ENCODE measurements at places on chromosomes 12 and 14.

DNA sequence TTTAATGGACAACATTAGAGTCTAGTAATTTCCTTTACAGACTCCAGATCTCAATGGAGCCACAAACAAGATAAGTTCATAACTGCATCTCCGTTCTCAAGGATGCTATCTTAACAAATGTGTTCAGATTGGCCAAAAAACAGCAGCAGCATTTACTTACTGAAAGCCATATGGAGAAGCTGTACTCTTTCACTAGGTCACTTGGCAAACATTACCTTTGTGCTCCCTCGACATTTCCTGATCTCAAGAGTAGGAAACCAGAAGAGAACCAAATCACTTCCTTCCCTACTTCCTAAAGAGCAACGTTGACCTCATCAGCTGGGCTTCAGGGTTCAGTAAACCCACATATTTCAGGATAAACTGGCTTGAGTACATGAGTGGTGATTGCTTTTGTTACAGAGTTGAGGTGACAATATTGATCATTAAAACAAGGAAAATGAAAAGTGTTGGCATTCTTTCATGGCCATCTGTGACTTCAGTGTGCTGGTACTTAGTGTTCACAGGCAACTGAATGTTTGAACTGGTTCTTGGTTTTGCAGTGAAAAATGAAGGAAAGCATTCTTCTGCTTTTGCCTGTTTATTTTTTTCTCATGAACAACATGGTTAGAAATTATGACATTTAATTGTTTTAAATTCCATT, 449.6 kb downstream of the TMEM117 start:
- DNase-seq: no peak

DNA sequence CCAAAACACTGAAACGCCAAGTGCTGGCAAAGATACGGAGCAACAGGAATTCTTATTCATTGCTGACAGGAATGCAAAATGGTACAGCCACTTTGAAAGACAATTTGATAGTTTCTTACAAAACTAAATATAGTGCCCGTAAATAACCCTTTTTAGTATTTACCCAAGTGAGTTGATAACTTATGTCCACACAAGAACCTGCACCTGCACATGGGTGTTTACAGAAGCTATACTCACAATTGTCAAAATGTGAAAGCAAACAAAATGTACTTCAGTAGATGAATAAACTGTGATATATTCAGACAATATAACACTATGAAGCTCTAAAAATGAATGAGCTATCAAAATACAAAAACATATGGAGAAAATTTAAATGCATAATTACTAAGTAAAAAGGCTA, 86.6 kb downstream of the ATXN7L3B start:
- no peak for DNase-seq

DNA sequence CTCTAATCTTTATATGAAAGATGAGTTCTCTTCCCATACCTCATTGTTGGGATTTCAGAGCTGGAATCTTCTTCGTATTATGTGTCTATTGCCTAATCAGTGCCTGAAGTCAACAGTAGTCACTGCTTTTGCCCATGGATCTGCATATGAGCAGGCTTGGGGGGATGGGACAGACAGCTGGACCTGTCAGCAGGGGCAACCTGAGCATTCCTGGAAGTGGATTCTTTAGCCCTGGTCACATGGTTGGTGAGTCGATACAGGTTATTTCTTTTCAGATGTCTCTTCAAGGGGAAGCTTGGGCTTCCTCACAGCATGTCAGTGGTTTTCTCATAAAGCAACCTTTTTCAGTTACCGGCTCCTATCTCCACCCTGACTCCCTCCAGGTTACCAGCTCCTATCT, 97.3 kb upstream of the RBM19 start:
- no peak for DNase-seq

DNA sequence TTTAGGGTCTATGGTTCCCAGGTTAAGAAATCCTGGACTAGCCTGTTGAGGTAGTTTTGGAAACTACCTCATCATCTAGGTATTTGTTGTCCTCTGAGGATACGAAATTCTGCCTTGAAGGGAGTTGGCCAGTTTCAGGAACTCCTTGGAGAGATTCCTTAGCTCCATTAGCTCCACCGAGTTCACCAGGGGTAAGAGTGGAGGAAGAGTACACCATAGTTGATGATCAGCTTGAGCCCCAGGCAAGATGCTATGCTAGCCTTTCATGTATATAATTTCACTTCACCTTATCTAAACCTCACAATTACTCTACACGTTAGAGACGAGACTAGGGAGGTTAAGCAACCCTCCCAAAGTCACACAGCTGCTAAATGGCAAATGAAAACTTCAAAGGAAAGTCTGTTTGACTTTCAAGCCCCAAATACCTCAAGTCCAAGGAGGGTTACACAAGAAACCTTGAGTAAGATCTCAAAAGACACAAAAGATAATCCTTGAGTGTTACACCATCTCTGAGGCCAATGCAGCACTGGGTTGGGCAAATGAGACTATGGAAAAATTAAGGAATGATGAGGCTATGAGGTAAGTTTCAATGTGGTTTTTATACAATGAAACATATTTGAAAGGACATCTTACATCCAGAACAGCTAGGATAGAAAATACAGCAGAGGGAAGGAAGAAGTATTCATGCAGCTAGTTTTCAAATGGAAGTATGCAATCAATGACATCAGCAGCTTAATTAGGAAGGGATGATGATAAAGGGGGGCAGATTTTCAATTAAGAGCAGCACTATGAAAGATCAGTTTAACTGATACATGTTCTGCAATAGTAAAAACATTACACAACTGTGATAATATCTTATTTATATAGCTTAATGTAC, 97.2 kb upstream of the KRAS start:
- no peak for DNase-seq

GRCh38 chr12:24719293-24719721, 229.6 kb downstream of the BCAT1 start:
- DNase-seq: no peak

- no peak for DNase-seq
These were observed 19.9 kb upstream of the BDKRB2 start for GRCh38 chr14:96184737-96185136.

GRCh38 chr14:100677554-100678468, 48.9 kb upstream of the DLK1 start:
- no peak for DNase-seq

DNA sequence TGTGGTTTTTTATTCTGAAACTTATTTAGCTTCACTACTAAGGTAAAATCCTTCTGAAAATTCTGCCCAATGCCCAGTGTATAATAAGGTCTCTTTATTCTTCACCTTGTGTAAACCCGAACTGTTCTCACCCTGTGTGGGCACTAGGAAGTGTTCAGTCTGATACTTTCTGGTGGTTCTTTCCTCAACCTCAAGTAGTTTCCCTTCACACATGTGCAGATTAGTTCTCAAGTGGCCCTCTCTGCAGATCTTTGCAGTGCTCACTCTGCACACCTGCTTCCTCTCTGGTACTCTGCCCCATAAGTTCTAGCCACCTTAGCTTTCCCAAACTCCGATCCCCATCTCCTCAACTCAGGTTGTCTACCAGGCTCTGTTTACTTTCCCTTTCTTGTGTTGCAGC, 61.6 kb downstream of the RAD51B start:
- DNase-seq: no peak

DNA sequence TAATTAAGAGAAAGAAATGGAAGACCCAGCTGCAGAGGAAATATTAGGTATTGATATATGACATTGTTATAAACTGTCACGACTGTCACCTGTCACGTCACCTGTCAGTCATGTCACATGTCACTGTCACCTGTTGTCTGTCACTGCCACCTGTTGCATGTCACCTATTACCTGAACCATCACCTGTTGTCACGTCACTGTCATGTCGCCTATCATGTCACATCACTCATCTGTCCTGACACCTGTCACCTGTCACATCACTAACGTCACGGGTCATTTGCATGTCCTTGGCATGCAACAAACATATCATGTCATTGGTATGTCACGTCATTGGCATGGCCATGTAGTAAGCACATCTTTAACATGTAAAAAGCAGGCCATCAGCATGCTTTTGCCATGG, 26.6 kb upstream of the TESC start:
- no peak for DNase-seq

DNA sequence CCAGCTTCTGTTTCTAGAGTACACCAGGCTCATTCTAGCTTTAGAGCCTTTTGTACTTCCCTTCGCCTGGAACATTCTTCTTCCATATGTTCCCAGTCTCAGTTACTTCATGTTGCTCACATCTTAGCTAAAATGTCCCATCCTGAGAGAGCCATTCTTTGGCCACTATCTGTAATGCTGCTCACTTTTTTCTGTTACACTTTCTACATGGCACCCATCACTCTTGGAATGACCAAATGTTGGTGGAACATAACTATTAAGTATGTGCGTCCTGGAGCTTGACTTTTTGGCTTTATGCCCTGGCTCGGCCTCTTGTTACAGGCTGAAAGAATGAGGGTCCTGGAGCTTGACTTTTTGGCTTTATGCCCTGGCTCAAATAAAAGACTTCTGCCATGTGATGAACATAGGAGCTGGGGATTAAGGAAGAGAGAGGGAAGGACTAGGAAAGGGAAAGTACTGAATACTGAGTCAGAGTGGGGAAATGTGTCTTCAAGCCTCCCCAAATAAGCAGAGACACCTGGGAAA, 442.9 kb upstream of the ATP2B1 start:
- no peak for DNase-seq

DNA sequence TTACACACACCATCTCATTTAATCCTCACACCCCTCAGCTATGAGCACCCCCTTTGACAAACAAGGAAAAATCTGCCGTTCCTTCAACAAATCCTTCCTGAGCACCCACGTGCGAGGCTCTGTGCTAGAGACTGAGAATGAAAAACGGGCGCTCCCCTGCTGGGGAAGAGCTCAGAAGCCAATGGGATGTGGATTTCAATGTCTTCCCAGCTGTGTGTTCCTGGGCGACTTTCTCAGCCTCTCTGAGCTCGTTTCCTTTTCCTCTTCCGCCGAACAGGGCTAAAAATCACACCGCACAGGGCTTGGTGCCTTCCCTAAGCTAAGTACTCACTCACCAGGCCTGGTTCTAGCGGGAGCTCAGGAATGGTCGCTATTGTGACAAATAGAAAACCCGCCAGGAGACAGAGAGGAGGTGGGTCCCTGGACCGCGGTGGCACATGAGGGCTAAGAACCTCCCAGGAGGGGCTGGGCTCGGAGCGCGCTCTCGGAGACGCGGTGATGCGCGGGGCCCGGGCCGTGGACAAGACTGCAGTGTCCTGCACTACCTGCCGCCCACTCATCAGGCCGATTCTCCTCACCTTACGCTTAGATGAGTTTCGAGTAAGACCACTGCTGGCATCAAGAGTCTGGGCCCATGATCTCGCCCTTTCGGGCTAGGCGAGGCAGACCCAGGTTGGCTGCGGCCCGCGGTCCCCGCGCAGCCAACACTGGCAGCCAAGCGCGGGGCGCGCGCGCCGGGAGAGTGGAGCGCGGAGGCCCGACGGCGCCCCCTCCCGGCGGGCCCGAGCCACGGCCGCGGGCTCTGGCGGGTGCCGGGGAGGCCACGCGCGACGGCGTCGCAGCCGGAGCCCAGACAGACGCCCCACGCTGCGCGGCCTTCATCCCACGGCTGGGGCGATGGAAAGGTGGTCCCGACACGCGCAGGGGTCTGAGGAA, 17.0 kb downstream of the ZDHHC22 start:
- DNase-seq: peak; percentile 44

DNA sequence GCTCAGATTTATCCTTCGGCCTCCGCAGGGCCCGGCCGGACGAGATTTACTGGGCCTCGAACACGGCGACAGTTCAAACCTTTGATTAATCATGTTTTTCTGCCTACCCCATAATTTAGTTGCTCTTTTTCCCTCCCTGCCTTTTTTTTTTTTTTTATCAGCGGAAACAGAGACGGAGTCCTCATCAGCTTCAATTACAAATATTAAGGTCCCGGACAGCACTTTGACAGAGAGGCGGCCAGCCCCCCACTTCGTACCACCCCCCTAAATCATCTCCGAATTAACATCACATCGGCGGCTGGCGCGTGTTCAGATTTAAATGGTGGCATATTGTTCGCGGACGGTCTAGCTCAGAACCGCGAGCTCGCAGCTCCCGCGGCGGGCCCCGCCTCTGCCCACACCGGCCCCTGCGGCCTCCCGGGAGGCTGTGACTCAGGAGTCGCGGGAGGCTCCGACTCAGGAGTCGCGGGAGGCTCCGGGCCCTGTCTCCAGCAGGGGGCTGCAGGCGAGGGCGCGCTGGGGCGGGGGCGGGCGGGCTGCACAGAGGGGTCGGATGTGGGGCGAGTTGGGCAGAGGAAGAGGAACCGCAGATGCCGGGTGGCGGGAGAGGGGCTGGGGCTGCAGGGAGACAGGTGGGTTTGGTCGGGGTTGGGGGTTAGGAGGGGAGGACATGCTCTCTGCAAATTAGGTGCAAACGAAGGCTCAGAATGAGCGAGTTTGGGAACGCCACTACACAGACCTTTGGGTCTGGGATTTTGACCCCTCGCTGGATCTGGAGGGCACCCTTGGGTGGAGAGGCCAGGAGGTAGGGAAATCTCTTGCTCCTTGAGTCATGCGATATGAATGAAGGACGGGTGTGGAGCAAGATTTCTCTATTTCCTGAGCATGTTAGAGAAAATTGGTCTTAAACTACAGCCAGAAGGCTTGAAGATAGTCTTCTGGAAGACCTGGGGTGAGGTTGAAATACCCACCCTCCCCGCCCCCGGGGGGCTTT, 19.6 kb upstream of the ATP5MC2 start:
- peak; percentile 32 for DNase-seq

- DNase-seq: no peak
These were observed 15.2 kb downstream of the MSI1 start for GRCh38 chr12:120353556-120354317.

GRCh38 chr12:100332852-100333251, 24.0 kb upstream of the SLC17A8 start:
- no peak for DNase-seq

DNA sequence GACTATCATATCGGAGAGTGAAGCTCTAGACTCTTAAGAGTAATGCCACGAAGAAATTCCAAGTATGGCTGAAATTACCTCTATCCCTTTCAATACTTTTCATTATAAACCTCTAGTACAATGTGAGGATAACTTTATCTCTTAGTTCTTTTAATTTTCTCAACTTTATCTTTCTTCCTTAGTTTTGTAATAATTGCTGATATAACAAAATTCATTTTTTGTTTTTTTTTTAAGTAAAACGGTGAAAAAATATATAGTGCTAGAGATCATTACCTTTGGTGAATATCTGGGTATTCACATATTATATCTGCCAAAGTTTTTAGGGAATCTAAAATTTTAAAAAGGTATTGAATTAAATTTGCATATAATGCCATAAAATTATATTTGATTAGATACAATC, 19.5 kb upstream of the DNAAF2 start:
- no peak for DNase-seq

DNA sequence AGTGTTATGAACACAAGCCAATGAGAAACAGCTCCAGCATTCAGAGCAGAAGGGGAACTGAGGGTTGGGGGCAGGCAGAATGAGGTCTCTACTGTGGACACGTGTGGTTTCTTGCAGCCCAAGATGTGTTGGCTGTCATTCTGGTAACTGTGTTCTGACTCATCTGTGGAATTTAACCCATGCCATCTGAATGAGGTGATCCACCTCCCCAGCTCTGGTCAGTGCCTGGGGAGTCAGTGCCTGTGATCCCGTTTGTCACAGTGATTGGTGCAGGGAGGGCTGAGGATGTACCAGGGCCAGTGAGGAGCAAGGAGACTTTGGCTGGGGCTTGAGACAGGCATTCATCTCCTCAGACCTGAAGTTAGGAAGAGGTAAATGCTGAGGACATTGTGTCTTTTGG, 216.8 kb downstream of the MSRB3 start:
- no peak for DNase-seq

- peak; percentile 48 for DNase-seq
These were observed 535 bp downstream of the BIN2 start for GRCh38 chr12:51323317-51323960.

GRCh38 chr14:33465846-33466700, 484.8 kb downstream of the EGLN3 start:
- DNase-seq: no peak
